ENCODE measurements at places on chromosomes 3 and 15. TPM values are rescaled to one million over a fixed set of nuclear protein-coding genes. Genes with fewer than 3 reads are reported as not detected.

Gene ISLR2
- total RNA-seq = 0.41 TPM

- H3K36me3 ChIP-seq = no peaks in the 10 kb centered on the region
- H3K27ac ChIP-seq = no peak overlapping the region
- DNase-seq = no peak
- H3K4me1 ChIP-seq = no peaks in the 10 kb centered on the region
- no peak overlapping the region for H3K4me3 ChIP-seq
These were observed 65.3 kb upstream of the ZNF280D start for GRCh38 chr15:56798639-56799038.

DNA sequence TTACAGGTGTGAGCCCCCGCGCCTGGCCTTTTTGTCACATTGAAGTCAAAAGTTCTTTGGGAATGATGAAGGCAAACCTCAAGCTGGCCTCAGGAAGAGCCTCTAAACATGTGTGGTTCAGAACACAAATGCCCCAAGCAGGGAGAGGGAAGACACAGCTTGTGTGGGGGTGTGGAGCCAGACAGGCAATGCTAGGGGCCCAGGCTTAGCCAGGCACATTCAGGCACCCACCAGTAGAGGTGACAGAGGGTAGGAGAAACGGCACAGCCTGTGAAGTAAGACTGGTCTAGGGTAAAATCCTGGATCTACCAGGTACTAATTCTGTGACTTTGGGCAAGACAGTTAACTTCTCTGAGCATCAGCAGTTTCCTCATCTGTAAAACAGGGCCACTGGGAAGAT, 3.5 kb downstream of the HDC start:
- H3K36me3 ChIP-seq = no peaks in the 10 kb centered on the region
- H3K4me1 ChIP-seq = no peaks in the 10 kb centered on the region
- no peaks in the 10 kb centered on the region for H3K27me3 ChIP-seq
- H3K4me3 ChIP-seq = no peak overlapping the region
- H3K27ac ChIP-seq = no peak overlapping the region
- no peak for DNase-seq

GRCh38 chr3:50294492-50295403, 2.5 kb upstream of the IFRD2 start:
- DNase-seq = no peak
- peaks cover 36% of the 10 kb centered on the region for H3K4me1 ChIP-seq
- peaks cover 3% of the 10 kb centered on the region for H3K36me3 ChIP-seq
- H3K27me3 ChIP-seq = no peaks in the 10 kb centered on the region
- H3K27ac ChIP-seq = no peak overlapping the region

DNA sequence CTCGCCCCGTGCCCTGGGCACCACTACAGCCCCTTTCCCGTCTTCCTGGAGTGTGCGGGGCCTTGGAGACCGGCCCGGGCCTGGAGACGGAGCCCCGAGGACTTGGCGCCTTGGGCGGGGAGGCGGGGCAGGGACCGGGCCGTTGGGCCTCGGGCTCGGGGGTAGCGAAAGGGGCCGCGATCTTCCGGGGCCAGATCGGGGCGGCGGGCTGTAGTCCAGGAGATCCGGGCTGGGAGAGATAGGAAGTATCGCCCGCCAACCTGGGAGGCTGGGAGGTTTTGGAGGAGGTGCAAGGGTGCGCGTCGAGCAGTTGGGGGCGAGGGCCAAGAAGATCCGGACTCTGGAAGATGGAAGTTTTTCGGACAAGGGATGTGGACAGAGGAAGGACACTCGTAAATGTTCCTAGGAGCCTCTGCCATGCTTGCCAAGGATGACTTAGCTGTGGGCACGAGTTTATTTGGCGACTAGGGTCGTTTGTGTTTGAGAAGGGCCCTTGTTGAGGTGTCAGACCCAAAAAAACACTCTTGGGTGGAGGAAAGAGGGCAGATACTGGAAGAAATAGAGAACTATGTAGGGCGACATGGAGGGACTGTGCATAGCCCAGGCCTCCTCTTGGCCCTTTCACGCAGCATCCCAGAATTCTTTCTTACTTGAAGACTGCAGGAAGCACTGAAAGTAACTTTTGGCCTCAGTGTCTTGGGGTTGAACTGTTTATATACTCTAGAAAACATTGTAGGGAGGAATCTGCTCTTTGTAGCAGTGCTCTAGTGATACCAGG, 712 bp downstream of the RTF1 start:
- no peaks in the 10 kb centered on the region for H3K27me3 ChIP-seq
- peak; percentile 45 for DNase-seq
- peak overlapping the region; percentile 99 for H3K4me3 ChIP-seq
- peaks cover 5% of the 10 kb centered on the region for H3K4me1 ChIP-seq
- H3K27ac ChIP-seq = peak overlapping the region; percentile 91

- no peak overlapping the region for H3K4me3 ChIP-seq
- no peaks in the 10 kb centered on the region for H3K4me1 ChIP-seq
- DNase-seq = no peak
- no peaks in the 10 kb centered on the region for H3K27me3 ChIP-seq
- no peaks in the 10 kb centered on the region for H3K36me3 ChIP-seq
These were observed 216.2 kb upstream of the THBS1 start for GRCh38 chr15:39364721-39365120.

DNA sequence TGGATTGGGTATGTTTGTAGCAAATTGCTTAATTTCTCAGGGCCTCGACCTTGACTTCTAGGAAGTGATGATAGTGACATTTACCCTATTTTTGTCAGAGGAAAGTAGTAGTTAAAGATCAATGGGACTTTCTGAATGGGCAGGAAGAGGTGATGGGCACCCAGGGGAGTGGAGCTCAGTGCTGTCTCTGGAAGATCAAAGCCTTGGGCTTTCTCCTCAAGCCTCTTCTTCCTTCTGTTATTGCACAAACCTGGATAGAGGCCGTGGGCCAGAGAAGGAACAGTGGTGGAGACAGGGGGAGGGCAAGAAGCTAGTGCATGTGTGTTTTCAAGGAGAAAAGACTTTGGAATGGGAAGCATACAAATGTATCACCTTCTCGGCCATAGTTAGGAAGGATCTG, 44.9 kb upstream of the EOMES start:
- no peak overlapping the region for H3K27ac ChIP-seq
- H3K36me3 ChIP-seq = no peaks in the 10 kb centered on the region
- DNase-seq = no peak
- H3K27me3 ChIP-seq = no peaks in the 10 kb centered on the region

- H3K4me1 ChIP-seq = no peaks in the 10 kb centered on the region
- H3K27me3 ChIP-seq = no peaks in the 10 kb centered on the region
- H3K36me3 ChIP-seq = no peaks in the 10 kb centered on the region
- DNase-seq = peak; percentile 14
- no peak overlapping the region for H3K27ac ChIP-seq
These were observed 158.6 kb upstream of the NR2E3 start for GRCh38 chr15:71651750-71652186.

DNA sequence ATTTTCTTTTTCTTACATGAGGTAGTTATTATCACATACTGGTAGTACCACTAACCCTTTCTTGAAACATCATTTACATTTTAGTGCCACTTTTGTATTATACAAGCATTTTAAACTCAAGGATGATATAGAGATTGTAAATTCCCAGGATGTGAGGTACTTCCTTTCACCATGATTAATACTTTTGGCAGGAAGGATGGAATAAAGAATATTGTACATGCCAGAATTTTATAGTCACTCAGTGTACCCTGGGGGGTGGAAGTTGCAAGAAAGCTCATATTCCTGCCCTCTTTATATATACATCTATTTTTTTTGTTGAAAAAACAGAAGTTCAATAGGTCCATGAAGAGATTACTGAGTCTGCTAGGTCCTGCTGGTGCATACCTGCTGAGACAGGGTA, 141.0 kb upstream of the PLSCR5 start:
- no peaks in the 10 kb centered on the region for H3K4me1 ChIP-seq
- H3K36me3 ChIP-seq = no peaks in the 10 kb centered on the region
- no peaks in the 10 kb centered on the region for H3K27me3 ChIP-seq
- no peak overlapping the region for H3K27ac ChIP-seq

DNA sequence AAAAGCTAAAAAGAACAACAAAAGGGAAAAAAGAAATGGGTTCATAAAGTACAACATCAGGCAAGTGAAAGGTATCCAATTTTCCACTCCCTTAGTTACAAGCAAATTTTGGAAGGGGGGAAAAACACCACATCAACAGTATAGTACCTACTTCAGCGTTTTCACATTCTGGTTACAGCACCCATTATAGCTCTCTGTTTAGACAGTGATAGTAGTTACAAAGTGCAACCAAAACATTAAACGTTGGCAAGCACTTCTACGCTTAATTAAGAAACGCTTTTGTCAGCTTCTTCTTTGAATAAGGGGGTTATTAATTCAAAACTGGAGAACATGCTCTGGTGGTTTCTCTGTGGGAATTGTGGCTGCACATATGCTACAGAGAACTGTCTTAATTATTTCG, 180.2 kb downstream of the VPS13C start:
- peaks cover 6% of the 10 kb centered on the region for H3K36me3 ChIP-seq
- no peak for DNase-seq
- no peaks in the 10 kb centered on the region for H3K4me1 ChIP-seq
- no peak overlapping the region for H3K4me3 ChIP-seq
- no peaks in the 10 kb centered on the region for H3K27me3 ChIP-seq
- no peak overlapping the region for H3K27ac ChIP-seq

GRCh38 chr15:29840054-29840453, 17.8 kb upstream of the TJP1 start:
- no peak overlapping the region for H3K27ac ChIP-seq
- no peak overlapping the region for H3K4me3 ChIP-seq
- no peaks in the 10 kb centered on the region for H3K4me1 ChIP-seq
- no peaks in the 10 kb centered on the region for H3K36me3 ChIP-seq
- no peaks in the 10 kb centered on the region for H3K27me3 ChIP-seq
- no peak for DNase-seq
